ENCODE measurements at places on chromosomes 12 and 14.

- DNase-seq, result peak; percentile 57
Measured at GRCh38 chr12:98594050-98594835, 757 bp downstream of the SLC25A3 start.

- no peak for DNase-seq
Measured at GRCh38 chr12:10372559-10372958, 17.3 kb downstream of the KLRK1 start.

DNA sequence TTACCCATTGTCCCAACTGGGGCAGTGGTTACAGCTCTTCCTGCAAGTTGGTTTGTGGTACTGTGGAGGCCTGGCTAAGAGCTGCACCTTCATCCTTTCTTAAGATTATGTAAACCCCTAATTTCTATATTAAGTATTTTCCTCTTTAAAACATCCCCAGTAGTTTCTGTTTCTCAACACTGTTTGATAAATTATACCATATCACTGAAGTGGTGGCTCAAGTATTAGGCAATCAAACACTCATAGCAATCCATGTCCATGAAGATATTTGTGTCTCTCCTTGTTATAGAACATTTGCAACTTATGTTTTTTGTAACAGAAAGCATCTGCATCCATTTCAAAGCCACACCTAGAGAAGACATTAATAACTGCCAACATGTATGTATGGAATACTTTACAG is 31.8 kb downstream of the ATXN3 start:
- no peak for DNase-seq

DNA sequence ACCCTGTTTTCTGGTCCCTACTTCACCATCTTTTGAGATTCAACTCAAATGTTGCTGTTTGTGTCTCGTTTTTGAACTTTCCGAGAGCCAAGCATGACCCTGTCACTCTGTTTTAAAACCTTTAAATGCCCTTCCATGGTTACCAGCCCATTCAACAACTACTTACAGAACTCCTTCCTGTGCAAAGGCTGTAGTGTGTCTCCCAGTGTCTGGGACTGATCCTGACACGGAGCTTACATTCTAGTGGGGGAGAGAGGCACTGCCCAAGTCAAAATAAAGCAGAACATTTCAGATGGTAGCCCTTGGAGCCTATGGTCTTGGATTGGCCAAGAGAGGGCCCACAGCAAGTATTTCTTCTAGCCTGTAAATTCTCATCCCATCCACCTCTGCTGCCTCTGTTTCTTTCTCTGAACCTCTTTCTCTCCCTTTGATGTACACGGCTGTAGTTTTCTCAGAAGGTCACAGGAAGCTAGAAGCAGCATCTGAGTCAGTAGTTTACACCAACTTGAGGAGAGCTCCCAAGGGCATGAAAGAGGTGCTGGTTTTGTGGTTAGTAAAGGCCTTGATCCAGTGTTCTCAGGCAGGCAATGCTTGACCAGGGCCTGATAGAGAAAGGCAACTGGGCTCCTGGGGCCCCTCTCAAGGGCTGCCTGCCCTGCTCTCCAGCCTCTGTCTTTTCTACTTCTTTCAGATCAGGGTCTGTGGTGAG is 42.3 kb upstream of the SLC24A4 start:
- DNase-seq, result no peak

GRCh38 chr14:55388160-55388559 is 23.5 kb downstream of the ATG14 start:
- DNase-seq, result no peak

DNA sequence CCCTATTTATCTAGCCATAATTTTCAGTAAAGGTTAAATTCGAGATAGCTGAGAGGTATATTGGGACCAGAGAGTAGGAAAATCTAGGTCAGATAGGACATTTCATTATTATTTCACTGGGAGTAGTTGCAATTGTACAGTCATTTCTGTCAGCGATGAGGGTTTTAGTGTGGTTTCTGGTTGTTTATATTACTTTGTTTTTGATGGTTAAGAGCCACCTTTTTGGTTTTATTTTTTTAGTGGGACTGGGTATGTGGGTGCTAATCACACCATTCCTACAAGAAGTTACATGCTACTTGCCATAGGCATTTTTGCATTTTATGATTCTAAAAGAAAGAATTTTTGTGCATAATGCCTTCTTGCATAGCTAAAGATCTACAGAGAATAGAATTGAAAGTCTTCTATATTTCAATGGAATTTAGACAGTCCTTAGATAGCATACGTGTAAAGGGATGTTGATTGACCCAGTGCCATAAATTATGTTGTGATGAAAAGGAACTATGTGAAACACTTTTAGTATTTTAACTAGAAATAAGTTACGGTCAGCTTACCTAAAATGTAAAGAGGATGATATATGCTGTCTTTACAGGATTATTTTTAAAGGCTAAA is 85.2 kb downstream of the KTN1 start:
- DNase-seq, result no peak

DNA sequence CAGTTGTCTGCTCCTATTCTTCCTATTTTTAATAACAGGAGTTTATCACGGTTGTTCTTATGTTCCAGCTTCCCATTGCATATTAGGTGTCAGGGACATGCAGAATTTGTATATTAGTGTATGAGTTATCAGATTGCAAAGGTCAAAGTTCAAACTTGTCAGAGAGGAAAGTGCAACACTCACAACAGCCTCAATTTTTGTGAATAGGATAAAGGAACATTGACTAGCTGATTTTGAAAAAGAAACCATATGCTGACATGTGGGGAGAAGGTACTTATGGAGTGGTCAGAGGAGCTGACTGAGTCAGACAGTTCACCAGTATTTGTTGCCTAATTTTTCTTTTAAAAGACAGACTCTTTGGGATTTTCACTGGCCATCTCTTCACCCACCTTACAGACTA is 222.1 kb downstream of the C12orf50 start:
- DNase-seq, result no peak

DNA sequence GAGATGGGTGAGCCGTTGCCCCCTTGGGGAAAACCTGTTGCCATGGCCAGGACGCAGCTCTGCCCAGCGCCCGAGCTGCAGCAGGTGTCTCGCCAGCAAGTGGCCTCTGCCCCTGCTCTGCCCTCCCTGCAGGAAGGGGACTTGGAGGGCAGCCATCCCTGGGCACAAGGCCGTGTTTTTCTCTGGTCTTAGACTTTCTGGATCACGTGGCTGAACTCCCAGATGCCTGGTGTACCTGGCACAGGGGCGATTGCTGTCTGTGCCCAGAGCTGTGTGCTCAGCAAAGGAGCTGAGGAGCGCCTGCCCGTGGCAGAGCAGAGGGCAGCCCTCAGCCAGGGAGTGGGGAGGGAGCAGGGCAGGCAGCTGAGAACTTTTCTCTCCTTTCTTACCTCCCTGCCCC is 38.0 kb downstream of the TMEM63C start:
- no peak for DNase-seq

DNA sequence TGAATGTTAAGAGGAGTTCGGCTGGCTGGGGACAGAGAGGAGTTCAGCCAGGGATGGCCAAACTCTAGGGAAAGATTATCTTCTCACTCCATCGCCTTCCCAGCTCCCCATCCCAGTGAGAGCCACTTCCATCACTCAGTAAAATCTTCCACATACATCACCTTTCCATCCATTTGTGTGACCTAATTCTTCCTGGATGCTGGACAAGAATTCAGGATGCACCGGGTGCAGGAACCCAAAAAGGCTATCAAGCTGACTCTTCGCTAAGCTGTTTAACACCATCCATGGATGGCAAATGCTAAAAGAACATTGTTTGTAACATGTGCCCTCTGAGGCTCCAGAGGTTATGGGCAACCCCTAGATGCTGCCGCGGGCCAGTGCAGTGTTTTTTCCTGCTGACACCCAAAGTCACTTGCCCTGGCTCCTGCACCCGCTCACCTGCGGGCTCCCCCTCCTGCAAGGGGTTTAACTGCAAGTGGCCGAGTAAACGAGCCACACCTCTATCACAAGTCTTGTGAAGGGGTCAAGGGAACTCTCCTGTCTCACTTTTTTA is 216.0 kb upstream of the NPAS3 start:
- no peak for DNase-seq

- no peak for DNase-seq
Measured at GRCh38 chr12:110091136-110091711, 32.9 kb upstream of the IFT81 start.

- no peak for DNase-seq
Measured at GRCh38 chr12:80829767-80830166, 108.0 kb downstream of the LIN7A start.

- no peak for DNase-seq
Measured at GRCh38 chr14:35551081-35551480, 17.1 kb downstream of the INSM2 start.

GRCh38 chr14:74347097-74347794 is 1.0 kb upstream of the VRTN start:
- DNase-seq, result no peak

- DNase-seq, result no peak
Measured at GRCh38 chr12:50287271-50287670, 4.0 kb upstream of the LIMA1 start.

DNA sequence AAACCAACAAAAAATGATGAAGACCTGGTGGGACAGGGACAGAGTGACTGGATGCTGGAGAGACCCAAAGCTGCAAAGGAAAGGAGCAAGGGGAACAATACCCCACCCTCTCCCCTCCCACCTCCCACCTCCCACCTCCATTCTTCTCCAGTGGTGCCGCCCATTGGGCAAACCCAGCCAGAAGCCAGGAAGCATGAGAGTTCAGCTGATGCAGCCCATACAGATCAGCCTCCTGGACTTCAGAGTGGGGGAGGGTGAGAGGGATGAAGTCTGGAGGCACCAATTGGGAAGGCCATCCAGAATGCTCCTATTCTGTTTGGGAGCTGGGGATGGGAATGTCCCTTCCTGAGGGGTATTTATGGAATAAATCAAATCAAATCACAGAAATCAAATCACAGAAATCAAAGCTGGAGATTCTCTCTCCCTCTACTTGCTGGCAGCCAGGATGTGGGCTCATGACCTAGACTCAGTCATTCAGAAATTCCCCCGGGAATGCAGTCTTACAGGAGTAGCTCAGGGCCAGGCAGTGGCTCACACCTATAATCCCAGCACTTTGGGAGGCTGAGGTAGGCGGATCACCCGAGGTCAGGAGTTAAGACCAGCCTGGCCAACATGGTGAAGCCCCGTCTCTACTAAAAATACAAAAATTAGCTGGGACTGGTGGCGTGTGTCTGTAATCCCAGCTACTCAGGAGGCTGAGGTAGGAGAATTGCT is 31.1 kb downstream of the IRF2BPL start:
- peak; percentile 10 for DNase-seq

- DNase-seq, result no peak
Measured at GRCh38 chr12:89507015-89507824, 17.4 kb downstream of the GALNT4 start.

DNA sequence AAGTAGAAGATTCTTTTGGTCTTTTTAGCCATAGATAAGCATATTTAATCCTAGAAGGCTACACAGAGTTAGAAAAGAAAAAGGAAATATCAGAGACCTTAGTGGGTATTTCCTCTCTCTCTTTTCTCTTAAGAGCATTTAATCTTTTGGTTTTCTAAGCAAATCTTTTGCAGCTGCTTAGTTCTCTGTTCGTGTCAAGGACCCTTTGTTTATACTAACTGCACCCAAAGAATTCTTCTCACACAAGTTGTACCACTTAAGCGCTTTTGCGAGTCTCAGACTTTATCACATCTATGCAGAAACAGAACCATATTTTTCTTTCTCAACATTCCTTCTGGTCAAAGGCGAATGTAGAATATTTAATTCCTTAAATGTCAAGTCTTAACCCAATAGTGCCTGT is 17.9 kb upstream of the NID2 start:
- DNase-seq, result no peak

DNA sequence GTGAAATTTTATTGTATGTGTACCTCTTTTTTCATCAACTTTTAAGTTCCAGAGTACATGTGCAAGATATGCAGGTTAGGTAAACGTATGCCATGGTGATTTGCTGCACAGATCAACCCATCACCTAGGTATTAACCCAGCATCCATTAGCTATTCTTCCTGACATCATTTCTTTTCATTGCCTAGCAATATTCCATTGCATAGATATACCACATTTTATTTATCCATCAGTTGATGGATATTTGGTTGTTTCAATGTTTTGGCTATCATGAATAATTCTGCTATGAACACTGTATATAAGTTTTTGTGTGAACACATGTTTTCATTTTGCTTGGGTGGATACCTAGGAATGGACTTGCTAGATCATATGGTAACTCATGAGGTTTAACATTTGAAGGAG is 439.9 kb upstream of the SOX5 start:
- no peak for DNase-seq

GRCh38 chr14:93655078-93655750 is 133.1 kb downstream of the PRIMA1 start:
- DNase-seq, result peak; percentile 21

DNA sequence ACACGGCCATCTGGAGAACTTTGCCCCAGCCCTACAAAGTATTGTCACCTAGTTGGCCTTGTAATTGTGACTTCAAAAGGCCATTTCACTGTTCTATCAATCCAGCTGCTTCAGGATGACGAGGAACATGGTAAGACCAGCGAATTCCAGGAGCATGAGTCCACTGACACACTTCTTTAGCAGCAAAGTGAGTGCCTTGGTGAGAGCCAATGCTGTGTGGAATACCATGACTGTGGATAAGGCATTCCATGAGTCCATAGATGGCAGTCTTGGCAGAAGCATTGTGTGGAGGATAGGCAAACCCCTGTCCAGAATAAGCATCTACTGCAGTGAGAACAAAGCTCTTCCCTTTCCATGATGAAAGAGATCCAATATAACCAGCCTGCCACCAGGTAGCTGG is 1009.1 kb upstream of the USP15 start:
- DNase-seq, result no peak
